SHP77 (cell line): ENCODE measurements at places on chromosomes 2 and 18.

DNA sequence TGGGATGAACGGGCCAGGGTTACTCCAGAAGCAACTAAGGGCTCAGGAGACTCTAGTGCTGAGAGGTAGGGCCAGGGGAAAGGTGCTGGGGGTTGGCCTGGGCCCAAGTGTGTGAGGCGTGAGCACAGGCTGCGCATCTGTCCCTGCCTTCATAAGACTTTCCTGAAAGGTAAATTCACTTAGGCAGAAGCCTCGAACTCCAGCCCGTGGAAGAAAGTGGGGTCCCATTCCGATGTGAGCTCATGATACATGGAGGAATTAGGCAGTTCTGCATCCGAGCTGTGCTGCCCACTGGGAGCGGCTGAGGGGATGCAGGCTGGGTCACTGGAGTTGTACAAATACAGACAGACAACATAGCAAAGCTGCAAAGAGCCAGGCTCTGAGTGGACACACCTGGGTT, 16.2 kb downstream of the PARD6G start:
- DNase-seq = no peak

- DNase-seq = no peak
Measured at GRCh38 chr2:109038992-109039391, 50.0 kb upstream of the EDAR start.

DNA sequence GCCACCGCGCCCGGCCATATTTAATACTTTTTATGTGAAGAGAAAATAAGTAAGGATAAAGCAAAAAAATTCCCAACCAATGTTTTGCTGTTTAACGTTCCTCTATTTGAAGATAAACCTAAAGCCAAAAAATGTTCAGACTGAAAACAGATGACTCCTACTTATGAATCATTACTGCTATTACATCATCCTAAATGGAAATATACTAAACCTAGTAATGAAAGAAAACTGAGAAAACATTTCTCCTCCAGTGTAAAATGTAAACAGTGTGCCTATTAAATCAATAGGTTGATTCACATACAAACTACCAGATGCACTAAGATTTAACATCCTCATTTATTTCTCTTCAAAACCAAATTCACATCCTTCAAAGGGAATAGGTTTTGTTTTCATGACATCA, 43.5 kb downstream of the CWC22 start:
- DNase-seq = no peak

GRCh38 chr2:209473930-209474419, 50.1 kb downstream of the MAP2 start:
- no peak for DNase-seq

DNA sequence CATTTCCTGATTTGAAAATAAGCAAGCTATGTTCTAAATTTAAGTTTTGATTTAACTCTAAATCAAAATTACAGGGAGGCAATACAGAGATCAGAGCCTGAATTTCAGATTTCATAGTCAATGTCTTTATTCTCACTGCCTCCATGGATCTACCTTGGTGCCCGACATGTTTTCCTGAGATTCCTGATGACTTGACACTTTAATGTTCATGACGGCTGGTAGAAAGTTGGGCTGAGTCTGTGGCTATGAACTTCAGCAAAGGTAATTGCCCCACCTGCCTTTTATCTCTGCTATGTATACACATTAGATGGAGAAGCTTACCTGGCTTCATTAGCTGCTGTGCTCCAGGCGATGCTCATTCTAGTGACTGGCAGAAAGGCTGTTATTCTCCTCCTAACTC, 1390.5 kb upstream of the CELF4 start:
- DNase-seq = no peak

DNA sequence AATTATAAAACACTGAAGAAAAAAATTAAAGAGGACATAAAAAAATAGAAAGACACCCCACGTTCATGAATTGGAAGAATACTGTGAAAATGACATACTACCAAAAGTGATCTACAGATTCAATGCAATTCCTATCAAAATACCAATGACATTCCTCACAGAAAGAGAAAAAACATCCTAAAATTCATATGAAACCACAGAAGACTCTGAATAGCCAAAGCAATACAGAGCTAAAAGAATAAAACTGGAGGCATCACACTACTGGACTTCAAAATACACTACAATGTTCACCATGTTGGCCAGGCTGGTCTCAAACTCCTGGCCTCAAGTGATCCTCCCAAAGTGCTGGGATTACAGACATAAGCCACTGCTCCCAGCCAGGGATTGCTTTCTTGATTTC, 56.3 kb downstream of the TLK1 start:
- DNase-seq = no peak

DNA sequence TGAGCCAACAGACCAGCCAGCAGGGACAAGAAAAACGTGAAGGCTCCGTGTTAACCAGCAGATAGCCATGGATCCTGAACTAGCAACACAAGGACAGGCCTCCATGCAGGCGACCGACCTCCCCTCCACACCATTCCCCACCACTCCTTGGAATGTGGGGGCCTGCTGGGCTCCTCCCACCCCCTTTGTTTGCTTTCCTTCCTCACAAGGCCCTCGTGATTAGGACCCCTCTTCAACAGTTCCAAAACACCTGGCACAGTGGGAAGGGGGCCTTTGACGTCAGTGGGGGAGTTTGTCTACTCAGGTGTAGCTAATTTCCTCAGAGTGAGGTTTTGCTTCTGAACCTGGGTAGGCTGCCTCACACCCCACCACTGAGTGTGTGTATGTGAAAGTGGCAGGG, 37.8 kb downstream of the SLC14A2 start:
- no peak for DNase-seq

DNA sequence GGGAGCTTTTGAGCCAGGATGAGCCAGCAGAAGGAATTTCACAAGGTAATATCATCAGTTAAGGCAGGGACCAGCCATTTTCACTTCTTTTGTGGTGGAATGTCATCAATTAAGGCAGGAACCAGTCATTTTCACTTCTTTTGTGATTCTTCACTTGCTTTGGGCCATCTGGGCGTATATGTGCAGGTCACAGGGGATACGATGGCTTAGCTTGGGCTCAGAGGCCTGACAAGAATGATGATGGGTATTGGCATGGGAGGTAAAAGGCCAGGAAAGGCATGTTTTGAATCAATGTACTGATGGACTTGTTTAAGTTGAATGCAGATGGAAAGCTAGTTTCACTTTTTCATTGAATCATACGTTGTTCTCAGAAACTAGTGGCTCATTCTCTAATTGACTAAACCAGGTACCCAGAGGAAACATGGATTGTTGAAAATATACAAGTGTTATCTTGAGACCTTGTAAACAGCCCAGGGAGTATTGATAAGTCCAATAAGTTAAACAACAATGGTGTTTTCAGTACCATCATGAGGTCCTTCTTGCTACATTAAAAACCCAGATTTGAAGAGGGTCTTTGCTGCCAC, 1672.5 kb upstream of the DDX18 start:
- no peak for DNase-seq

DNA sequence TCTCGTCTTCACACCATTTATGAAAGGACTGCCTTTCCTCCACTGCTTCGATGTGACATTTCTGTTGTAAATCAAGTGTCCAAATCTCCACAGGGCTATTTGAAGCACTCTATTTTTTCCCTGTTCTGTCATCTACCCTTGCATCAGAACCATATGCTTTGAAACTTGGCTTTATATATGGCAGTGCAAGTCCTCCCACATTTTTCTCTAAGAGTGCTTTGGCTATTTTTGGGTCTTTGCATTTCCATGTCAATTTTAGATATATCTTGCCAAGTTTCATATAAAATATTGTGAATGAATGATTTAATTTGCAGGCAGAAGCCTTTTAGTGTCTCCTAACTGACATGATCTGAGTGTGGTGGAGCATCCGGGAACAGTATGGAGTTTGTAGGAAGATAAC, 37.8 kb upstream of the CBLN2 start:
- DNase-seq = no peak

DNA sequence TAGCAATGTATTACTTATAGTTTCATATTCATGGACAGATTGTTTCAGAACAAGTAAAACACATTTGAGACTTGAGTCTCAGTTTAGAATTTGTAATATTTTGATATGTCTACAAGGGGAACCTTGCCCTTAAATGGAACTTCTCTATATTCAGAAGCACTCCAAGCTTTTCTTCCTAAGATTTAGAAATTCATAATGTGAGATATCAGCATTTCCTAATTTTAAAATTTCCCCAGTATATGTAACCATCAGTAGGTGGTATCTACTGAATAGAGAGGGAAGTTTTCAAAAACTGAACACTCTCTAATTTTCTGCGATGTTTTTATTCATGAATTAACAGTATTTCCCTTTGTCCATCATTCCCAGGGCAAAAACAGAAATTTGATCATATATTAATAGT, 7.6 kb downstream of the ANKRD62 start:
- no peak for DNase-seq

GRCh38 chr2:152627351-152627957, 89.8 kb downstream of the PRPF40A start:
- no peak for DNase-seq

GRCh38 chr2:208153156-208153555, 7.2 kb upstream of the CRYGB start:
- DNase-seq = no peak

DNA sequence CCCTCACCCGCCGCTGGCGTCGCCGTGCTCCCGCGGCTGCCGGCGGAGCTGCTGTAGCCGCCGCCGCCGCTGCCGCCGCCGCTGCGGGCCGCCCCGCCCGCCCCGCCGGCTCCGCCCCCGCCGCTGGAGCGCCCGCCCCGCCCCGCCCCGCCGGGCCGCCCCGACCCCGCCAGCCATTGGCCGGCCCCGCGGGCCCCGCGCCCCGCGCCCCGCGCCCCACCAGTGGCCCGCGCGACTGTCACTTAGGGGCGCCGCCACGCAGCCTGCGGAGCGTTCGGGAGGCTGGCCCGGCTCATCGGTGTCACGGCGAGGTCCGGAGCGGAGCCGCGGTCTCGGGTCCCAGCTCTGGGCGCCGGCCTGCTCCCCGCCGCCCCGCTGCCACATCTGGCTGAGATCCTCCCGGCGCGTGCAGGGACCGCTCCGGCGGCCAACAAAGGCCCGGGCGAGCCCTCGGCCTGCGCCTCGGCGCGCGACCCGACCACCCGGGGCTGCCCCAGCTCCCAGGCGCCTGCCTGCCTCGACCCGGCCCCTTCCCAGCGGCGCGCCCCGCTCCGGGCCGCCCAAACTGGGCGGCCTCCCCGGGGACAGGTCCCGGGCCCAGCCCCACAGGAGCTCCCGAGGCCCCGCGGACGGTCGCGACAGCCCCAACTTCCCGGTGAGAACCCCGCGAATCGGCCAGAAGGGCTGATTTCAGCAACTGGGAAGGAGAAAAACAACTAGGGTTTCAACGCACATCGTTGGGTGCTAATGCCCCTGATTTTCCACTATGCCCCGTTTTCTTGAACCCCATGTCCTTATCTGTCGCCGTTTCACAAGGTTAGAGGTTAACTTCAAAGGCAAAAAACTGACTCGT, at the start of gene MGAT4A:
Gene MGAT4A, minus strand, starts transcription at position 92 of the 853 bp plus-strand sequence. CDS start 4,800 bp downstream, outside the sequence.
- peak; percentile 19 for DNase-seq

- DNase-seq = no peak
Measured at GRCh38 chr2:108911401-108911800, 77.6 kb downstream of the EDAR start.

GRCh38 chr18:59070181-59070912, 69.3 kb upstream of the SEC11C start:
- DNase-seq = peak; percentile 80

- no peak for DNase-seq
Measured at GRCh38 chr18:70956554-70956953, 667.7 kb downstream of the SOCS6 start.

- peak; percentile 47 for DNase-seq
Measured at GRCh38 chr18:59067873-59068272, 71.8 kb upstream of the SEC11C start.

DNA sequence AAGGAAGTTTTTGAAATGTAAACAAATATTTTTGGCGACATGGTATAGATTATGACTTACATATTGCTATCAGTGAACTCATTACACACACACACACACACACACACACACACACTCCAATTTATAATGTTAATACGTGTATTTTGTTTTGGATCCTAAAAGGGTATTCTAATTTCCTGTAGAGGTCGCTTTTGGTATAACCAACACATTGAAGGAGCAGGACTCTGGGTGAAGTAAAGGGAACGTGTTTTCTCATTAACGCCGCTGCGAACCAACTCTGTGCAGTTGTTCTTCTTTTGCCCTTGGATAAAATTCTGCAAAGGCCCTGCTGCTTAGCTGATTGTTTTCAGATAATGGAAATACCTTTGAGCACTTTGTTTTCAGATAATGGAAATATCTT, 190.4 kb downstream of the PMAIP1 start:
- DNase-seq = no peak

GRCh38 chr2:213247566-213247965, 36.7 kb upstream of the SPAG16 start:
- DNase-seq = no peak

- DNase-seq = no peak
Measured at GRCh38 chr2:59885541-59885940, 667.9 kb downstream of the BCL11A start.

GRCh38 chr2:203750346-203751068, 44.1 kb downstream of the CD28 start:
- no peak for DNase-seq

DNA sequence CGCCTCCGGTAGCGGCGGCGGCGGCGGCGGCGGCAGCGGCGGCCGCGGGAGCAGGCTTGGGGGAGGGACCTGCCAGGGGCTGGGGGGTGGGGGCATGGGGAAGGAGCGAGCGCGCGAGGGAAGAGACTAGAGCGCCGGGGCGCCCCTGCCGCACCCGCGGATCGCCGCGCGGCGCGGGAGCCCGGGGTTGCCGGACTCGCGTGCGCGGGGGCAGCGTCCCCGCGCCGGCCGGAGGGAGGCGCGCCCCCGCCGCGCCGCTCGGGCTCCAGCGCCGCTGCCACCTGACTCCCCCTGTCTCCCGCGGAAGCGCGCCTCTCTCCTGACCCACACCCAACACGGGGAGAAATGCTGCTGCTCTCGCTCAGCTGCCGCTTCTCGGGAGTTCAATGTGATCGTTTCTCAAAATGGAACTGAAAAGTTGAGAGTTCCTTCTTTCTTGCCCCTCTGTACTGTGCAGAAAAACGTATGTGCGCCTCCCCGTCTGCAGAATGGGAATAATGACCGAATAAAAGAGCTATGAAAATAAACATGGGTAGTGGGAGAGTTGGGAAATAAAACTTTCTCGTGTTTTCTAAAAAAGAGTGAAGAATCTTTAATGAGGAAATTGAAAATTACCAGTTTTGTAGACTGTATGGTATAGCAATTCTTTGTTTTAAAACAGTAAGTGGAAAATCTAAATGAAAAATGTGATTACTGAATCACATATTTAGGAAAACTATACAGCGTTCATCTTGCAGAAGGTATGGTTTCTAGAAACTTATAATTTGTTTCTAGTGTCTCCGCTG, 455 bp upstream of the TLK1 start:
- peak; percentile 38 for DNase-seq

GRCh38 chr2:210816769-210817168, 260.4 kb downstream of the CPS1 start:
- no peak for DNase-seq

GRCh38 chr2:176001916-176002687, at the start of gene LNPK:
LNPK (minus strand) TSS chr2:176002267; CDS start chr2:175995584, 6,683 bp downstream.
- peak; percentile 72 for DNase-seq
